ENCODE measurements at places on chromosomes 2 and 18. TPM values are rescaled to one million over a fixed set of nuclear protein-coding genes. Genes with fewer than 3 reads are reported as not detected.

GRCh38 chr2:153606623-153607022, 128.1 kb upstream of the RPRM start:
- no peak for DNase-seq

DNA sequence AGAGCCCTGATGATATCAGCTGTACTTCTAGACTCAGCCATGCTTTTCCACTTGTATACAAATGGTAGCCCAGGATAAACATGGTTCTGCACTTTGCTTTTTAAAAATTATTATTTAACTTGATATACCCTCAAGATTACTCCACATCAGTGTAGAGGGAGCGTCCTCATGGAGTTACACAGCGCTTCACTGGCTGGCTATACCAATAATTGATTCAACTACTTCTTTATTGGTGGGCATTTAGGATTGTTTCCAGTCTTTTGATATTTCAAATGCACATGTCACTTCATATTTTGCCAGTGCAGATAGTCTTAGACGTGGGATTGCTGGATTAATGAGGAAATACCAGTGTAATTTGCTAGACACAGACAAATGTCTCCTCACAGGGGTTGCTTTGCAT, 10.8 kb upstream of the NEDD4L start:
- no peak for DNase-seq

DNA sequence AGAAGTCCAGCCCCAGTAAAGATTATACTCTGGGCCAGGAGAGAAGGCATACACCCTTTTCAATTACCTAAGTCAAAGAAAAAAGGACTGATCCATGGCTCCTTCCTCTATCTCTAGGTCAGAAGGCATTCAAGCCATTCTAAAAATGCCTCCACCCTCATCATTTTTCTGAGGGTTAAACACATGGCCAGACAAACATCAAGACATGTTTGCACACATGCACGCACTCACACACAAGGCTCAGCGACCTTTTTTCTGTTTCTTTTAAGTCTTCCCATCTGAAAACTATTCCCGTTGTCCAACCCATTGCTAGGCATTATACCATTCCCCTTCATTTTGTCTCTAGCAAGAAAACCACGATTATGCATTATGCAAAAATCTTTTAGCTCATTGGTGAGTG, 126.6 kb downstream of the EN1 start:
- DNase-seq, result no peak

GRCh38 chr18:32884543-32884942, 111.7 kb upstream of the KLHL14 start:
- no peak for DNase-seq

- DNase-seq, result peak; percentile 15
Measured at GRCh38 chr2:96715658-96716057, 24.2 kb downstream of the LMAN2L start.

DNA sequence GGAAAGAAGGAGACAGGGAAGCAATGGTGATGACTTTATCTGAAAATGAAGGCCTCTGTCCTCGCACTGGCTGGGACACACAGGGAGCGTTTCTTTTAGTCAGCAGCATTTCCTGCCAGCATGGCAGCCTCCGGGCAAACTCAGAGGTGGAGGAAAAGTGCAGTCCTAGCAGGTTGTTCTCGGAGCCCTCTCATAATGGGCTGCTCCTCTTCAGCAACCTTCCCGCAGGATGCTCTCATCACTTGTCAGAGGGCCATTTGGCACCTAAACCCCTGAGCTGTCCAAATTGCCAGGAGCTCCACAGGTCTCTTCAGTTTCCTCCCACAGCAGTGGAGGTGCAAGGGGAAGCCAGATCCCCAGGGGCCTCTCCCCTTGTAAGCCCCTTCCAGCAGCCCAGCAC, 6.2 kb downstream of the STK39 start:
- DNase-seq, result no peak

- DNase-seq, result no peak
Measured at GRCh38 chr18:62738639-62739038, 23.3 kb downstream of the PHLPP1 start.

- DNase-seq, result peak; percentile 72
Measured at GRCh38 chr2:40016151-40016885, 237.3 kb upstream of the THUMPD2 start.

GRCh38 chr2:163264341-163264740, 425.8 kb upstream of the KCNH7 start:
- DNase-seq, result peak; percentile 28

DNA sequence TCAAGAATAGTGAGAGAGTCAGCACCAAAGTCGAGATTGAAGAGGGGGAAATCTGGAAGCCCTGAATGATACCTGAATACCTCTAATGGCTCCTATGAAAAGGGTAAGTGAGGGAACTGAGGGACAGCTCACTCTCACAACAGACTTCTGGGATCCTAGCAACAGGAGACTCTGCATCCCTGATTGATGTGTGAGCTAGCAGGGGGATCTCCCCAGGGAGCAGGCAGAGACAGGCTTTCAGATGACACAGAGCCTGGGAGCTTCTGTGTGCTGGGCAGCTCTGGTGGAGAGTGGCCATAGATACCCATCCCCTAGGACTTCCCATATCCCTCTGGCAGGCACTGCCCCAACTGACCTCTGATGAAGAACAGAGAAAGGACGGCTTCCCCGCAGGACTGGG, 206.2 kb downstream of the EXOC6B start:
- no peak for DNase-seq

GRCh38 chr2:215554689-215555498, 119.0 kb upstream of the FN1 start:
- peak; percentile 20 for DNase-seq

DNA sequence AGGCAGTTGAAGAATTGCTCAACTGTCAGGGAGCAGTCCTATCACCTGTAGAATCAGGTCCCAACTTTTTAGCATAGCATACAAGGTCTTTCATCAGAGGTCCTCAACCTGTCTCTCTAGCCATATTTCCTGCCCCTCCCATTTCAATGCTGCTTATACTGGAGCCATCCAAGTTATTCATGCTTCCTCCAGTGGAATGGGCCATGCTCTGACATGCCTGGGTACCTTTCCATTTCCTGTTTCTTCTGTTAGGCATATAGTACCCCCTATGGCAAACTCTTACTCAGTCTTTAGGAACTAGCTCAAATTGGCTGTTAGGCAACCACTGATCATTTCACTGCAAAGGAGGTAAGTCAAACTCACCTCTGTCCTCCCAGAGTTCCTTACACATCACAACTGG, 51.0 kb upstream of the ABCA12 start:
- peak; percentile 28 for DNase-seq

DNA sequence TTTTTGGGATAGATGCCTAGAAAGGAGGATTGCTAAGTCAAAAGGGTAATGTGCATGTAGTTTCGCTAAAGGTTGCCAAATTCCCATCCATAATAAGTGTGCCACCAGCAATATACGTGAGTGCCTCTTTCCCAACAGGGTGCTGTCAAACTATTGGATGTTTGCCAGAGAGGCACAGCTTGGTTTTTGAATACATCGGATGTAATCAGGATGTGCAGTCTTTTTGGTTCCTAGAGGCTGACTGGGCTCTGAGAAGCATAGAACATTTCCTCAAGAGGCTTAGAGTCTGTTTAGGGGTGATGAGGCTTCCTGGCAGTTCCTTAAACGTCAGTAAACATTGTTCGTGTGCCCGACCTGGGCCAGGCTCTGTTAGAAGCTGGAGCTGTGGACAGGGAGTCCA, 28.0 kb downstream of the AGAP1 start:
- DNase-seq, result peak; percentile 36

GRCh38 chr2:85611705-85612587, at the start of gene C2orf68:
Gene C2orf68 (minus strand): TSS chr2:85612066. CDS start chr2:85611984, 82 bp downstream.
- peak; percentile 60 for DNase-seq

Gene NBEAL1
- total RNA-seq, result 55.0 TPM

Gene AFF3
- total RNA-seq, result not detected

Gene MAIP1
- total RNA-seq, result 26.2 TPM
